ENCODE measurements at places on chromosomes 3 and 15. TPM values are rescaled to one million over a fixed set of nuclear protein-coding genes. Genes with fewer than 3 reads are reported as not detected.

Gene SPTBN5
- total RNA-seq: 0.15 TPM

Gene PSTPIP1
- 18.2 TPM for total RNA-seq

Gene KLF15
- total RNA-seq: 95.4 TPM

Gene TIGIT
- total RNA-seq: 0.08 TPM

Gene C3orf85
- total RNA-seq: not detected

Gene C3orf22
- total RNA-seq: not detected

Gene CAPN3
- 5.3 TPM for total RNA-seq

Gene CCDC54
- total RNA-seq: not detected

Gene B3GALNT1
- total RNA-seq: 6.1 TPM

Gene BCL6
- 146 TPM for total RNA-seq

Gene RPLP1
- total RNA-seq: 337 TPM

Gene EIF1B
- 49.2 TPM for total RNA-seq

Gene SLC9C1
- total RNA-seq: not detected

Gene MUC20
- 2.0 TPM for total RNA-seq

DNA sequence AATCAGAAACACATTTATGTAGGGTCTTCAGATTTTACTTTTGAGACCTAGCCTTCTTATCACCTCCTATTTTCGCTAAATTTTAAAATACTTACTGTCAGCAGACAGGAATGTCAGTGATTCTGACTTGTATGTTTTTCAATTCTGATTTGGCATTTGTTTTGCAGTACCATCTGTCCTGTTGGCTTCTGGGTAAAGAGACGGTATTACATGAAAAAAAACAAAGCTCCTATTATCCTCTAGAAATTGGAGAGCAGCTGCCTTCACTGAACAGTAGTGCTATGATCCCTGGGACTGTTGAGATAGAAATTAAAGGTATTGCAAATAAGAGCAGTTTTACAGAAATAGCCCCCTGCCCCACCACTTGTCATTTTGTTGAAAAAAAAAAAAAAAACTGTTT is 8.4 kb downstream of the ARMC8 start:
- ATAC-seq: no peak

DNA sequence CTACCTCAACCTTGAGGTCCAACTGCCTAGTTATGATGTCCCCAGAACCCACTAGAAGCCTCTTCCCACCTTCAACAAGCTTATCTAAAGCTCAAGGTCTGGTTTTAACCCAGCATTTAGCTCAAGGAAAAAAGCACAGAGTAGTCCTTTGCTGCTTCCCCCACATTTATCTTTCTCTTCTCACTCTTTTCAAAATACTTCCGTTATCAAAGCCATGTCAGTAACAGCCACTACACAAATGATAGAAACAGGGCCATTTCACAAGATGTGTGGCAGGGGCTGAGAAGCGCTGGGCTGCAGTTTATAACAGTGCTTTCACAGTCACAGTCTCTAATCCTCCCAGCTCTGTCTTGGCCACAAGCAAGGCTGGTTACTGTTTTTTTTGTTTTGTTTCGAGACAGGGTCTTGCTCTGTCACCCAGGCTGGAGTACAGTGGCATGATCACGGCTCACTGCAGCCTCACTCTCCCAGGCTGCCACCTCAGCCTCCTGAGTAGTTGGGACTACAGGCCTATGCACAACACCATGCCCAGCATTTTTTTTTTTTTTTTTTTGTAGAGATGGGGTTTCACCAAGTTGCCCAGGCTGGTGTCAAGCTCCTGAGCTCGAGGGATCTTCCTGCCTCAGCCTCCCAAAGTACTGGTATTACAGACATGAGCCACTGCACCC is 218.8 kb downstream of the OSBPL10 start:
- ATAC-seq: no peak

DNA sequence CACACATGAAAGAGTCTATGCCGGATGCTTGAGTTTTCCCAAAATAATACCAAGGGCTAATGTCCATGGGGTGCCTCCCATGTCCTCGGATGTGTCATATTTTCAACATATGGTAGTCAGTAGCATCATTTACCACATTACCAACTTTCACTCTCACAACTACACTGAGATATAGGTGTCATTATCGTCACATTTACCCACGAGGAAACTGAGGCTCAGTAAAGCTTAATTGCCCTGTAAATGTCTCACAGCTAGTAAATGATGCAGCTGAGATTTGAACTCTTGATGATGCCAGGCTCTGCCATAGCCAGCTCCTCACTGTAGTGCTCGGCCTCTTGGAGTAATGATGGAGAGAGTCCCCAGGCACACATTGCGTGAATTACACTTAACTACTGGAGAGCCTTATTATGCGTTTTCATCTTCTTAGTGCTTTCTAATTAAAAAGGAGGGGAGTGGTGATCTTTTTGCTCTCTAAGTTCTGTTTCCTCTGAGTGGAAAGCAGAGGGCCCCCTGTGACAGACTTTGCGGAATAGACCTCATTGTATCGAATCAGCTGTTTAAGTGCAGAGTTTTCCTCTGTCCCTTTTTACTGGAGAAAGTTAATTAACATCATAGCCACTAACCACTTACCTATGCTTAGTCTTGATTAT is 142.0 kb upstream of the SLCO3A1 start:
- ATAC-seq: no peak

DNA sequence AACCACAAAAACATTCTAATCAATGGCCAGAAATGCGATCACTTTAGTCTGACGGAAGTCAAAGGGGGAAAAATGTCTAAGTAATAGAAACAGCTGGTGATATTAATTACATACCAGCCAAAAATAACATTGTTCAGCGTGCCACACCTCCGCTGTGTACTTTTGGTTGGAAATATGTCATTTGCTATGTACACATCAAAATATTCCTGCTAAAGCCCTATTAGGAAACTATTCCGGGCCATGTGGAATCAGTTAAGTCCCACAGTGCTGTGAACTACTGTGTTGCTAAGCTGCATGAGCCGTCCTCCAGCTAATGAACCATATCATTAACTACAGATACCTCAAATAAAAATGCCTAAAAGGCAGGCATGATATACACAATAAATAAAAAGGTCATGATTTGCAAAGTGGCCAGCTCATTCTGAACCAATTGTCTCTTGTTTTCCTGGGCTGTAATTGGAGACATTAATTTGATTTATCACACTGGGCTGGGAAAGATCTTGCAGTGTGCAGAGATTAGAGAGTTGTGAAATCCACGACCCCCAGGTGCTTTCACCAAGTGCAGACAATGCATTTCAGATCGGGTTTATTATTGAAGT is 200.5 kb upstream of the LRTM1 start:
- no peak for ATAC-seq

- no peak for ATAC-seq
Measured at GRCh38 chr3:183354325-183354831, 74.0 kb downstream of the MCF2L2 start.

- no peak for ATAC-seq
Measured at GRCh38 chr15:79522656-79523055, 90.5 kb downstream of the MINAR1 start.

- peak; percentile 50 for ATAC-seq
Measured at GRCh38 chr3:158768361-158768787, 33.5 kb upstream of the MFSD1 start.

GRCh38 chr15:57364282-57365007 is 11.9 kb upstream of the CGNL1 start:
- no peak for ATAC-seq

GRCh38 chr3:13463618-13464400 is 16.3 kb upstream of the HDAC11 start:
- ATAC-seq: no peak

GRCh38 chr3:9777694-9778021 is 7.9 kb upstream of the CAMK1 start:
- no peak for ATAC-seq

GRCh38 chr15:34360298-34360697 is 6.7 kb downstream of the LPCAT4 start:
- no peak for ATAC-seq

GRCh38 chr15:46815765-46816164 is 901.5 kb upstream of the SEMA6D start:
- ATAC-seq: no peak

DNA sequence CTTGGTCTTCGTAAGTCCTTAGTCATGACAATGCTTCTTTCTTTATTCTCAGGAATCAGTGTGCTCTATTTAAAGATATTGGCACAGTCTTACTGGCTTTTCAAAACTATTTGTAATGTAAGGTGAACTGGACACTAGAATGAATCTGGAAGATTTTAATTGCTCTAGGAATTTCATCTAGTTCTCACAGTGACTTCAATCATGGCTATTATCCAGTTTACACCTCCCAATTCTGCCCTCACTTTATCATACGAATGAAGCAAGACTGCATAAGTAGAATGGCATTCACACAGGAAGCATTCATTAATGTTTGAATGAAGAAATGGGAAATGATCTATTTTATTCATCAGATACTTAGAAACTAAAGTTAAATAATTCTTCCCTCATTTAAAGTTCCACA is 26.7 kb upstream of the DRD3 start:
- ATAC-seq: no peak

DNA sequence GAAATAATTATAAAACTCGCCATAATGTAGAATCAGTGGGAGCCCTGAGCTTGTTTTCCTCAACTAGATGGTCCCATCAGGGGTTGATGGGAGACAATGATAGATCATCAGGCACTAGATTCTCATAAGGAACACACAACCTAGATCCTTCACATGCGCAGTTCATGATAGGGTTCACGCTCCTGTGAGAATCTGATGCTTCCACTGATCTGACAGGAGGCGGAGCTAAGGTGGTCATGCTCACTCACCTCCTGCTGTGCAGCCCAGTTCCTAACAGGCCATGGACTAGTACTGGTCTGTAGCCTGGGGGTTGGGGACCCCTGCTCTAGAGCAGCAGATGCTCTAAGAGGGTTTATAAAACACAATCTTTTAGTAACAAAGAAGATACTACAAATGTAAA is 183.6 kb downstream of the ANXA2 start:
- no peak for ATAC-seq

DNA sequence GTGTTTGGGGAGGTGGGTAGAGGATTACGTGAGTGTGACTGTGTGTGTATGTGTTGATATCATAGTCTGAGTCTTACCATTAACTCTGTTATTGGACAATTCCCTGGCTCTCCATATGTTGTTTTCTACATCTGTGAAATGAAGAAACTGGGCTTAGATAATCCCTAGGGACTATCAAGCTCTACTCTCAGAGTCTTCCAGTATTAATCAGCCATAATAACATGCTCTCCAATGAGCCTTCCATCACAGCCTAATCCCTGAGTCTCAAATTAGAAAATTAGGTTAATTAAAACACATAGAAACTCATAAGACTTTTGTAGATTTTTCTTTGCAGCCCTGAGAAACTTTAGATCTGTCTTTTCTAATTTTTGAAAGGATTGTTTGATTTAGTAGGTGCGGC is 404.2 kb upstream of the RARB start:
- ATAC-seq: no peak

DNA sequence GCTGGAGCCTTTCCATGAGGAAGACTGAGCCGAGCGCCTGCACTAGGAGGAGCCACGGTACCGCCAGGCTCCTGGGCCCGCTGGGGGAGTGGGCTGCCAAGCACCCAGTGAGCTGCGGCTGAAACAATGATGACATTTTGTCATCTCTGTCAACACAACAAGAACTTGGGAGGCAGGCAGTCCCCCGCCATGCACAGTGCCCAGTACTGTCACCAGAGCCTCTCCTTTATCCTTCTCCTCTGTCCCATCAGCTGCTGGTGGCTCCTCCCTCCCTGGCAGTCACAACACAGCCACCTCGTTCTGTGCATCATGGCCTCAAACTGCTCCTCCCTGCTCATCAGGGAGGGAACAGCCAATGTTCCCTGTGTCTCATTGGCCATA is 34.0 kb upstream of the PCSK6 start:
- ATAC-seq: no peak

- no peak for ATAC-seq
Measured at GRCh38 chr15:31271224-31271635, 55.4 kb upstream of the KLF13 start.

- no peak for ATAC-seq
Measured at GRCh38 chr3:107217172-107217571, 160.1 kb upstream of the CCDC54 start.

DNA sequence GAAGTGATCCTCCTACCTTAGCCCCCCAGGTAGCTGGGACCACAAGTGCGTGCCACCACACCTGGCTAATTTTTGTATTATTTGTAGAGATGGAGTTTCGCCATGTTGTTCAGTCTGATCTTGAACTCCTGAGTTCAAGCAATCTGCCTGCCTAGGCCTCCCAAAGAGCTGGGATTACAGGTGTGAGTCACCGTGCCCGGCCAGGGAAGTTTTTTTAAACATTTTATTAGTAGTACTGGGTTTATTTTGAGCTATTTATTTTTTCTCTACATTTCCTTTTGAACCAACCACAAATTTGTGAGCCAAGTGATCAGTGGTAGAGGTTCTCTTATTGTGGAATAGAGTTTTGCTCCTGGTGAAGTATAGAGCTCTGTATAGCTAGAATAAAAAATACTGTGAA is 33.7 kb downstream of the ARMC8 start:
- no peak for ATAC-seq

DNA sequence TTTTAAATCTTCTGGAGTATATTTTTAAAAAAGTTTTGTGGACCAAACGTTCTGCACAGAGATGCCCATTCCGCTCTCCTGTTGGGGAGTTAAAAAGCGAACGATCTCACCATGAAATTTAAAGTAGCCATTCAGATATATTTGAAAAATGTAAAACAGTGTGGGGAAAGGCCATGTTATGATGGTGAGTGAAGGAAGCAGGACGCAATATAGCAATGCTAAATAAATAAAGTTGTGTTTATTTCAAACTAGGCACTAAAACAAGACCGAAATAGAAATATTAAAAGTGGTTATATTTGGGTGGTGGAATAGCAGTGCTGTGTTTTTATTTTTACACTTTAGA is 327 bp upstream of the CCDC13 start:
- ATAC-seq: no peak

DNA sequence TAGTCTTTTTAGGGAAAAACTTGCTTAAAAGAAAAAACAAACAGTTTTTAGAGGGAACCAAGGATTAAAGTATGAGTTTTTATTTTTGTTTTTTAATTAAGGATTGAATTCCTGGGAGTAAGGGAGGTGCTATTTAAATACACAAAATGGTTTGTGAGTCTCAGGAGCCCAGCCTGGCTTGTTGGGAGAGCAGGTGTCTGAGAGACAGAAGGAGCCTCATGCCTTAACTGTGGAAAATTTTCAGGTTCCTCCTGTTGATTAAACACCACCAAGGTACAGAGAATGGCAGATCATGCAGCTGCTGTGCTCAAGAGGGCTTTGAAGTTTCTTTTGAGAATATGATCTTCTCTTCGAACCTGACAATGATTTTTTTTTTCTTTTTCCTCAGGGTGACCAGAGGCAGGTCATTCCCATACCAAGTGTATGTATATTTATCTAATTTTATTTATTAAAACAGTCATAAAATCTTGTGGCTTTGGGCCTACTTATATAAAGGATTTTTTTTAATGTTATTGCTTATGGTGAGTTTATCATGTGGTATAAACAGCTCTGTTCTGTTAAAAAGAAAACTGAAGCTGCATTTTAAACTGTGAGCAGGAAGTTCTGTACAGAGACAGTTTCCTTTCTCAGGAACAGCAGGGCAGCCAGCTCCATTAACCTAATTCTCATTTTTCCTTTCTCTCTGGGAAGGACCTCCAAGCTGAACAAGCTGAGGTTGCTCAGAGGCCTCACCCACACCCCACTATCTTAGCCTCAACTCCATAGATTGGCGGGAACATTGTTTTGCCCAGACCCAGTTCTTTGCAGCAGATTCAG is 33.7 kb upstream of the VILL start:
- ATAC-seq: no peak
